CD4-positive, alpha-beta T cell treated with Interleukin-6 at 100 ng/mL for 8 hours (primary cell): ENCODE measurements at places on chromosomes 7 and 10.

DNA sequence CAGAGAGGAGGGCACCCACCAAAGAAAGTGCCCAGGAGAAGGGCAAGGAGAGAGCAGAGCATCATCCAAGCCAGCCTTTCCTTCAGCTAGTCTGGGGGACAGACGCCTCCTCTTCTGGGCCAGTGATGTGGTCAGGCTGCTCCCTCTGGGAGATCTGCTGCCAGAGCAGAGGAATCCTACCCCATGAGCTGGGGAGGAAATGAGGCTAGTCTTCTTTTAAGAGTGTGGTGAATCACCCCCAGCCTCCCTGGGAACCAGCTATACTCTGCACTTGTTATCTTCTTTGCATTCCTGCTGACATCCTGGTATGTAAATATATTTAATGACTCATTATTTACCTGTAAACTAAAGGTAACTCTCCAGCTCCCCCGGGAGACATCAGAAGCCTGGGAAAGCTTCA lies 41.6 kb upstream of the EPHB6 start:
- no peak for DNase-seq

GRCh38 chr10:68800211-68800610 lies 27.1 kb upstream of the STOX1 start:
- DNase-seq = no peak

DNA sequence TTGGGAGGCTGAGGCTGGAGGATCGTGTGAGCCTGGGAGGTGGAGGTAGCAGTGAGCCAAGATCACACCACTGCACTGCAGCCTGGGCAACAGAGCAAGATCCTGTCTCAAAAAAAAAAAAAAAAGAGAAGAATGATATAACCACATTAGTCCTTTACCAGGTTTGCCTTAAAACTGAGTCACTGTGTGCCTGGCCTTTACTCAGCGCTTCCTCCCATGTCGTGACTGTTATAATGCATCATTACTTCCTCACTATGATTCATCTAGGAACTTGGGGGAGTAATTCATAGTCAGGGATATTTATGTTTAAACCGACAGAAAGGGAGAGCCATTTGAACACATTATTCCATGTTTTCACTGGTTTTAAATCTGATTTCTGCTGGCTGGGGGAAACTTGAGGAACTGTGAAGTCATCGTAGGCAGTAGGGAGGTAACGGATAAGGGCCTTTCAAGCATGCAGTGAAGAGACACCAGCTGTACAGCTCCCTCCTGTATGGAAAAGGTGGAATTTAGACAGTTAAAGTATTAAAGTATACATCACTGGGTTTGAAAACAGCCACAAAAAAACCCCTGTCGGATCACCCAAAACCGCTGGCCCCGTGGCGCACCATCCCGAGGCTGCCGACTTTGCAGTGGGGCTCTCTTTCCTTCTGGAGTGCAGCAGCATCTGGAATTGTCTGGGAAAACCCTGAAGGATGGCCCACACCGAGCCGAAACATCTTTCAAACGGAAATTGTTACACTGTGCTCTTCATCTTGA lies 119.8 kb downstream of the NKX6-2 start:
- DNase-seq = no peak

DNA sequence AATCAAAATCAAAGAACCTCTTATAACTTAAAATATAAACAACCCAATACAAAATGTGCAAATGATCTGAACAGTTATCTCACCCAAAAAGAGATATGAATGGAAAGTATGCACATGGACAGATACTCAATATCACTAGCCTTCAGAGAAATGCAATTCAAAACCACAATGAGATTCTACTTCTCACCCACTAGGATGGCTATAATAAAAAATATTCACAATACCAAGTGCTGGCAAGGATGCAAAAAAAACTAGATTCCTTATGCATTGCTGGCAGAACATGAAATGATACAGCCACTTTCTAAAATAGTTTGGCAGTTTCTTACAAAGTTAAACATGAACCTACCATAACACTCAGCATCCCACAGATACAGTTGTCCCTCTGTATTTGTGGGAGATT lies 130.1 kb upstream of the LRRN3 start:
- no peak for DNase-seq

DNA sequence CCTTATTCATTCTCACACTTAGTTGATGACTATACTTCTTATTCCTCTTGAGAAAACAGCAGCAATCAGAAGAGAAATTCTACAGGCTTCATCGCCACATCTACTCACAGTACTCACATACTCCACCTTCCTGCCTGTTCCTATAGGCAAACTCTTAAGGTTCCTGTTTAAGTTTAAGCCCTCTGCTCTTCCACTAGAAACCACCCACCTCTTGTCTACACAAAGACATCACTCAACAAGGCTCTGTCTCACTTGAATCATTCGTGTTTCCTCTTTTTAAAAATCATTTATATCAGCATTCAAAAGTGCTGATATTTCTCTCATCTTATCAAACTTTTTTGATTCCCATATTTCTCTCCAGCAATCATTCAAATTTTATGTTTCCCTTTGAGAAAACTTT lies 85.5 kb upstream of the ADO start:
- no peak for DNase-seq
